ENCODE measurements at places on chromosomes 4 and X. TPM values are rescaled to one million over a fixed set of nuclear protein-coding genes. Genes with fewer than 3 reads are reported as not detected.

DNA sequence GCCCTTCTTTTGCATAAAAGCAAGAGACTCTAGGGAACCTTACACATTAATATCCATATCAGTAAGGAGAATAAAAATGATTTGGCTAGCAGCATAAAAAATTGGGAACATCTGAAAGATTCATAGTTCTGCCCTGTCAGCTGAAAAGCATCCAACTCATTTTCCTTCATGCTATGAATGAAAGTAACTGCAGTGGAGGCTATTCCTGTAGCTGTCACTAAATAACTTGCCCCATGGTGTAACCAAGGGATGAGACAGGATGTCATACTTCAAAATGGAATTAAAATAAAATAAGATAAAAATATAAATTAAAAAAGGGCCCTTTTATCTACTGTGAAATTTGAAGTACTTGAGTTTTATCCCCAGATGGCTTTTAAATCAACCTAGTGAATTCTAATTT lies 878.8 kb downstream of the C4orf33 start:
- no peak for DNase-seq

DNA sequence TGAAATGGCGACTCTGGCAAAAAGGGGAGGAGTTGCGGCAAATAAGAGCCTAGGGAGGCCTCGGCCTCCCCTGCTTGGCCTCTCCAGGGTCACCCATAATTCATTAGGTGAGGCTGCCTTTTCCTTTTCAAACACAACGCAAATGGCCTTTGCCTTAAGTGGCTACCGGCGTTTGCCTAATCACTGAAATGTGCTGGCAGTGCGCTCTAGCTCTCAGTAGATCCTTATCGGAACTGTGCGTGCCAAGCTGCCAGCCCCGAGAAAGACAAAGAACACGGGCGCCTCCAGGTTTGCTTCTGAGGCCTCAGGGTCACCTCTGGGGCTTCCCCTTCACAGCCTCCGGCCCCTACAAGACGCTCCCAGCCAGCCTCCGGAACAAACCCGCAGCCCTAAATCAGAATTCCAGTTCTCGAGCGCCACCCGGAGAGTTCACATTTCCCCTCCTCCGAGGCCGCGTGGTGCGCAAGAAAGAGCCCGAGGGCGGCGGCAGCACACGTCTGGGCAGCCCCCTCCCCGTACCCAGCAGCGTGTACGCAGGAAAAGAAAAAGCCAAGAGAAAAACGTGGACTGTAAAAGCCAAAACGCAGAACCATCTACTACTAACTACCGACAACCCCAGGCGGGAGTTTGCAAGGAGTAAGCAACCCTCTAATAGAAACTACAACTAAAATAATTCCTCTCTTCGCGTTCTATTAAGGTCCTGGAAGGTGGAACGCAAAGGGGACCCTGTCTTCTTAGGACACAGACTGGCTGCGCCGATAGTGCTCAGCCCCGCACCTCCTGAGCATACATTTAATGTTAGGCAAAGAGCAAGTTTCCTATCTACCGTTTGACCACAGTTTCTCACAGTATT lies 76.5 kb upstream of the BCOR start:
- DNase-seq: peak; percentile 61

DNA sequence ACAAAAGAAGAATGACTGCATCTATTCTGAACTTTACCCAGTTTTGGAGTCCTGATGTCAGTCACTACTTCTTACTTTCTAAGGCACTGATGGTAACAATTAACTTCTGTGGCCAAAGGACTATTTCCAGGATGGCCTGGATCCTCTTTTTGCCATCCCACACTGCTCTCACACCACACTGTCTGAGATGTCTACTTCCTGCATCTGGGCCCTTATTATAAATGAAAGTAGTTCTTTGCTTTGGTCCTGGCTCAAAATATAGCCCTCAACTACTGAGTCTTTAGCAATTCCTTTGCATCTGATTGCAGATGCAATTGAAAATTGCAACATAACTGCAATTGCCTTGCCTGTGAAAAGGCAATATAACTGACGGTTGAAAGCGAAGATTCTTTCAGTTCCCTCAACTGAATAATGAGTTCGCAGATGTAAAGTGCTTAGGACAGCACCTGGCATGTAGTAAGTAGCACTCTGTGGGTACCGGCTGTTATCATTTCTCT lies 44.2 kb downstream of the COQ2 start:
- DNase-seq: peak; percentile 72

GRCh38 chr4:77695774-77696173 lies 90.2 kb downstream of the CXCL13 start:
- no peak for DNase-seq

- no peak for DNase-seq
Measured at GRCh38 chr4:77651820-77652219, 46.2 kb downstream of the CXCL13 start.

Gene NAP1L3
- polyA plus RNA-seq: 8.9 TPM

Gene CASK
- 71.3 TPM for polyA plus RNA-seq

Measured in large intestine (tissue), 12 donors.